Bronchus fibroblast of lung (primary cell): ENCODE measurements at places on chromosomes 2 and 18. TPM values are rescaled to one million over a fixed set of nuclear protein-coding genes. Genes with fewer than 3 reads are reported as not detected.

The POU3F3 gene
- under 0.01 TPM in 1 of 2 replicates, not detected in the other for total RNA-seq

The SERPINB11 gene
- not detected in 2 replicates for total RNA-seq

The ANKRD29 gene
- total RNA-seq = 0.67 and 0.89 TPM in 2 replicates

The MOGAT1 gene
- not detected in 2 replicates for total RNA-seq

The EHBP1 gene
- 24.5 and 29.1 TPM in 2 replicates for total RNA-seq

The NMUR1 gene
- total RNA-seq = not detected in 2 replicates

The SH3RF3 gene
- total RNA-seq = 9.8 and 10.0 TPM in 2 replicates

The REG1A gene
- total RNA-seq = not detected in 2 replicates

The SALL3 gene
- under 0.01 TPM in 1 of 2 replicates, not detected in the other for total RNA-seq

The RAB6D gene
- total RNA-seq = not detected in 2 replicates

The DSG4 gene
- not detected in 2 replicates for total RNA-seq

The POTEJ gene
- not detected in 2 replicates for total RNA-seq

The MOCOS gene
- 6.1 and 6.4 TPM in 2 replicates for total RNA-seq

The AQP12B gene
- total RNA-seq = not detected in 2 replicates

The MARS2 gene
- total RNA-seq = 3.1 and 3.5 TPM in 2 replicates

The ZDBF2 gene
- total RNA-seq = 2.7 and 3.5 TPM in 2 replicates

The GREB1 gene
- total RNA-seq = 0.17 and 0.30 TPM in 2 replicates
